ENCODE measurements at places on chromosomes 16 and 17.

DNA sequence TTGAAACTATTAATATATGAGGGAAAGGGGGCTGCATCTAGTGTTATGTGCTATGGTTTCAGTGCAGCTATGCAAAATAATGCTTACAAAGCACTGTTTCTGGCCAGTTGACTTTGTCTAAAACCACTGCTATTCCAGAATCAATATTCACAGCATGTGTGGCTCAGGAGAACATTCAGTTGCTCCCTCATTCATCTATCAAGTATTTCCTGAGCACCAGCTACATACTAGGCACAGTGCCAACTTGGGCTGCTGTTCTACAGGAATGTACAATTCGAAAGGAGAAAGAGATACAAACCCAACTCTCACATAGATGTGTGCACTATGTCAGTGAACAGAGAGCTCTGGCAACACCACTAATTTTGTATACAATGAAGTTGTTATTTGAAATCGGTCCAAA, 183.0 kb downstream of the PHKB start:
- DNase-seq, result no peak

GRCh38 chr16:69378760-69379159, 7.0 kb downstream of the TERF2 start:
- no peak for DNase-seq

DNA sequence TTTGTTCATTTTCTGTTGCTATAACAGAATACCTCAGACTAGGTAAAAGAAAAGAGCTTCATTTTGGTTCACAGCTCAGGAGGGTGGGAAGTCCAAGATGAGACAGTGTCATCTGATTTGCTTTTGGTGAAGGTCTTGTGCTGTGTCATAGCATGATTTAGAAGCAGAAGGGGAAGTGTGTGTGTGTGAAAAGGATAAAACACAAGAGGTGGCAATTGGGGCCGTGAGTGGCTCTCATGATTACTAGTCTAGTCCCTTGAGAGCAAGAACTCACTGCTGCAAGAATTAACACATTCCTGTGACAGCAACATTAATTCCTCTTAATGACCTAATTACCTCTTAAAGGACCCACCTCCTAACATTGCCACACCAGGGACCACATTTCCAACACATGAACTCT, 8.3 kb downstream of the SLC35G3 start:
- DNase-seq, result no peak

DNA sequence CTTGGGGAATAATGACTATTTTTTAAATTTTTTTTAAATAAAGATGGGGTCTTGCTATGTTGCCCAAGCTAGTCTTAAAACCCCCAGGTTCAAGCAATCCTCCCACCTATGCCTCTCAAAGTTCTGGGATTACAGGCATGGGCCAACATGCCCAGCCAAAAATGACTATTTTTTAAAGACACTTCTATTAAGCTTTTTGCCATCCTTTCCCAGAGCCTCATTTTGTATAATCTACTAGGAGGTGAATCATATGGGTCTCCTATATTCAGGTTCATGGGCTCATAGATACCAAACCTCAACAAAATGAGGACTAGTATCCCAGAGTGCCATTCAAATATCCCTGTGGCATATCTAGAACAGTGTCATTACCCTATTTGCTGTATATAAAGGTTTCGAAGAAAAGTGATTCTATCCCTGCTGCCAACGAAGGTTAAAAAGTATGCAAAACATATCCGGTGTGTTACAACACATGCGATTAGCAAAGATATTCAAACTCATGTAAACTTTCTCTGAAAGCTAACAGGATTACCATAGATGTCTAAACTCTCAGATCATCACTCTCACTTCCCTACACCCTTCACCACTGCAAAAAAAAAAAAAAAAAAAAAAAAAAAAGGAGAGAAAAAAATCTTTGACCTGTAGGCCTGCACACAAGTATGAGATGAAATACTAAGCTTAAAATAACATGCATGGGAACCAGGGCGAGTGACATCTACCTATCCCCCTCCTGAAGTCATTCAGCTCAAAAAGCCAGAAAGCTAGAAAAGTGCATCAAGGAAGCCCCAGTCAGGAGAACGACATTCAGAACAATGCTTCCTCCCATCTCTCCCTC, 23.5 kb downstream of the XPO6 start:
- DNase-seq, result no peak

DNA sequence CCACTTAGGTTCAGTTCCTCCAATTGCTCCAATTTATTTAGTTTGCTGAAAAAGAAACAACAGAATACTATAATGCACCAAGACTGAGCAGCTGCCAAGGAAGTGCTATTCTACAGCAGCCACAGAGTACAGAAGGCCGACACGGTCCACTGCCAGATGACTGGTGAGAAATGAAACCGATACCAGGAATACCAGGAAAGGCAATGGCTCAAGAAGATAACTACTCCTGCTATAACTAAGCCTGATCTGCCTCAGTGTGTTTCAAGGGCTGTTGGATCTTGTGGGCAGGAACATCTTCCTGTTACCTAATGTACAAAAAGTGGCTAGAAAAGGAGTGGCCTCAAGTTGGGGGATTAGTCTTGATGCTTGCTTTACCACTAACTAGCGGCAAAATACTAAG, 32.8 kb downstream of the MARVELD3 start:
- DNase-seq, result no peak

DNA sequence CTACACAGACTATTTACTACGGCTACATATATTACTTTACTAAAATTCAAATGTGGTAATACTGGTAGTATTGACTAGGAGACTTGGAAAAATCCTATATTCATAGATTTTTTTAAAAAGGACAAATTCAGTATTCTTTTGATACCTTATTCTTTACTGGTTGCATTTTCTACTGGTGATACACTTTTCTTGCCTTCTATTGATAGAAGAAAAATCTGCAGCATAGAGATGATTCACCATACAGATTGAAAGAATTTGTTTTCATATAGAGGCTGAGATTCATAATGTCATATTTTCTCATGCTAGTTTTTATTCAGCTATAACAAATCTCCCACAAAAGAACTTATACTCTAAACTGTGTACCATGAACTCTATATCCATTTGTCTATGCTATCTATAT, 195.4 kb upstream of the C17orf78 start:
- no peak for DNase-seq

- DNase-seq, result no peak
Observed at GRCh38 chr17:81539961-81540675, 11.9 kb downstream of the FSCN2 start.

GRCh38 chr17:52660692-52661091, 502.2 kb upstream of the CA10 start:
- DNase-seq, result no peak

- DNase-seq, result no peak
Observed at GRCh38 chr17:4706121-4706520, 2.2 kb upstream of the PELP1 start.

DNA sequence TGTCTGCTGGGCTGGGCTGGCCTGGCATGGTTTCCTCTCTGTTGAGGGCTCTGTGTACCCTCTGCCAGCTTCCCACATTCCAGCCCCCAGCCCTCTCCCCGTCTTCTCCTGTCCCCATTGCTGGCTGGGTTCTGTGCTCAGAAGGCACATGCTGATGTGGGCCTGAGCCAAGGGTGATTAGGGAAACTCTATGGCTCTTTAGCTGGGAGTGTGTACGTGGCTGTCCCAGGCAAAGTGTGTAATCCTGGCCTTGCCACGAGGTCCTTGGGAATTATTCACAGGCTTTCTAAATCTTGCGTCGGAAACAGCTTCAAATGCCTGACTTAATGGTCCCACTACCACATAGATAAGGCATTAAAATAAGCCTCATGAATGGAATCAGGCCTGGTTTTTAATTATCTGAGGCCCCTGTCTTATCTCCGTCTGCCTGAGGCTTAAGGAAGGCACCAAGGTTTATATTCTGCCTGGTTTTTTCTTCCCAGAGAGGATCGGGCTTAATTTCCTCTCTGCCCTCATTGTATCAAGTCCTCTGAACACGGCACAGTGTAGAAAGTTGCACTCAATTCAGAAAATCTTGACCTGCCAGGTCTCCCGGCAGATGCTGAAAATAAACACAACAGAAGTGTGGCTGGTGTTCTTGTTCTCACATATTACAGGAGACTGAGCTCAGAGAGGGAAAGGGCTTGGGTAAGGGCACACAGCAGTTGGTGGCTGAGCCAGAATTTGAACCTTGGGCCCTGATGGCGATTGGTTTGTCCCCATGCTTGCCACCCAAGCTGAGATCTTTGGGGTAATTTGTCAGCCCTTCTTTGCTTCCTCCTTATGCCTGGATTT, 52.9 kb upstream of the LGALS9 start:
- no peak for DNase-seq

Measured in stimulated activated CD8-positive, alpha-beta memory T cell treated with anti-CD3 and anti-CD28 coated beads, Interleukin-4, amount 100 ng/mL, for 1 hour (primary cell).